Stimulated activated CD4-positive, alpha-beta T cell treated with anti-CD3 and anti-CD28 coated beads, Interleukin-15, amount 100 ng/mL, for 24 hours (primary cell): ENCODE measurements at places on chromosomes 5 and 9.

DNA sequence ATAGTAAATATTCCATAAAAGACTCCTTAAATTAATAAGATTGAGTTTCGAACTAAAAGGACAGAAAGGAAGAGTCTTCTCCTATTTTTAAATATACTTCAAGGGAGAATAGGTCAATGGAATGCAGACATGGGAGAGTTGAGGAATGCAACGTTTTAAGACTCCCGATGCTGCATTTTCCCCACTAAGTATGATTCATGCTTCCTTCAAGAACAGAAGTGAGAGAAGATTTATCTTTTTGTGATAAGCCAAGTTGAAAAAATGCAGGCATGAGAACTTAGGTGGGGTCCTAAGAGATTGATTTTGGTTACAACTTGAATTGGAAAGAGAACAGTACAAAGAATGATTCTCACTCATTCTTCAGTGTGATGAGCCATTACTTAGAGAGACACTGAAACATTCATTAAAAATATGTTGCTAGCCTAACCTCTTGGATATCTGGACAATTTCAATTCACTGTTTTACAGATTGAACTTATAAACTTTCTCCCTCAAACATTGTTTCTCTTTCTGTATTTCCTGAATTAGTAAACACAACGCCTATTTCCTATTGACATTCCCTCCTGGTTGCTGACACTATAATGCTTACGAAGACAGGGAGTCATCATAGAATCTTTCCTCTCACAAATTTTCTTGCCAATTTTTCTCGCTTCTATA lies 1666.1 kb upstream of the WWC1 start:
- DNase-seq: no peak

DNA sequence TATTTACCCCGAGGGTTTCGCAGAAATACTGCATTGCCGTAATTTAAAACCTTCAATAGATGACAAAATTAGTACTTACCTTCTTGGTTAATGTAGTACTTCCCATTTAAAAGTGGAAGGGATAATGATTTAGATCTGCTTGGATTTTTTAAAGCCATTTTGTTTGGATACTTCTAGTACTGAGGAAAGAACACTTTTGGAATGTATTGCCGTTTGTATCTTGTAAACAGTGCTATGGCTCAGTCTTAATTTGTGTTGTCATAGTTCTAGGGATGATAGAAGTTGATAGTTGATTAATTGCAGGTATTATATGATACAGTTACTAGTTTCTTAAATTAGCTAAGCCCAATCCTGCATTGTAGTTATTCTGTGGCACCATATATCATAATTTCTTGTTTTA lies 33.1 kb downstream of the TNPO1 start:
- DNase-seq: no peak

DNA sequence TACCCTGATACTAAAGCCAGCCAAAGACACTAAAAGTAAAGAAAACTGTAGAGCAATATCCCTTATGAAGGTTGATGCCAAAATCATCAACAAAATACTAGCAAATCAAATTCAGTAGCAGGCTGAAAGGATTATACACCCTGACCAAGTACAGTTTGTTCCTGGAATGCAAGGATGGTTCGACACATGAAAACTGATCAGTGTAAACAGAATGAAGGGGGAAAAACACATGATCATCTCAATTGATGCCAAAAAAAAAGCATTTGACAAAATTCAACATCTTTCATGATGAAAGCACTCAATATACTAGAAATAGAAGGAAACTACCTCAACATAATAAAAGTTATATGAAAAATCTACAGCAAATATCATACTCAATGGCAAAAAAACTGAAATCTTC lies 43.5 kb upstream of the LRRC14B start:
- DNase-seq: no peak

- peak; percentile 70 for DNase-seq
Measured at GRCh38 chr9:137295238-137295811, 6.7 kb downstream of the NRARP start.

- DNase-seq: no peak
Measured at GRCh38 chr9:113524468-113524867, 60.9 kb downstream of the RGS3 start.

DNA sequence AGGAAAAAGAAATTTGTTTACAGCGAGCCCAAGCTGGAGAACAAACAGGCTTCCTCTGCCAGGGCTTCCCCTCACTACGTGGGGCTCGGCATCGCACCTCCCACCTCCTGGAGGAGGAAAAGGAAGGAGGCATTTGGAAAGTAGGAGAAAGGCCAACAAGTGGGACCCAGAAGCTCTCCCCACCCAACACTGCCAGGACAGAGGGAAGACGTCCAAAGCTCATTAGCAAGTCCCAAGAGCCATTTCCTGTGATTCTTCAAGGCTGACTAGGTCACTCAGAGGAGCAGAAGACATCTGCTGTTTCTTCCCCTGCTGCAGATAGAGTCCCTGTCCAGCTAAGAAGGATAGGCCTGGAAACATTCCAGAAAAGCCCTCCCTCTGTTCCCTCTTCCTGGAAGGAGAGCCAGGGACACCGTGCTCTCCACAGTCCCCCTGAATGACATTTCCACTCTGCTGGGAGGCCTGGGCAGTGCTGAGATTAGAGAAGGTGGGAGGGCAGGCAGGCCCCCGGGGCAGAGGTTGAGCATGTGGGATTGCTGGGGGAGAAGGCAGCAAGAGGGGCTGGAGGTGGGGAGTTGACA lies 57.0 kb upstream of the NEURL1B start:
- DNase-seq: no peak
